ENCODE measurements at places on chromosomes 13 and 19.

DNA sequence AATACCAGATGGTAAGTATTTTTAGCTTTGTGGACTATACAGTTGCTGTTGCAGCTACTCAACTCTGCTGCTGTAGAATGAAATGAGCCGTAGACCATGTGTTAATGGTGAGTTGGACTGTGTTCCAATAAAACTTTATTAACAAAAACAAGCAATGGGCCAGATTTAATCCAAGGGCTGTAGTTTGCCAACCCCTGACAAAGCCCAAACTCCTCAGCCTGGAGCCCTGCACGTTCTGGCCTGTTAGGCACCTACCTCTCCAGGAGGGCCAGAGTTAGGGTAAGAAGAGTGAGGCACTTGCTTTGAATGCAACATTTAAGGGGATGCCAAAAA, 36.7 kb upstream of the CD33 start:
- DNase-seq = no peak

- no peak for DNase-seq
Observed at GRCh38 chr19:782878-783668, 14.2 kb upstream of the PTBP1 start.

DNA sequence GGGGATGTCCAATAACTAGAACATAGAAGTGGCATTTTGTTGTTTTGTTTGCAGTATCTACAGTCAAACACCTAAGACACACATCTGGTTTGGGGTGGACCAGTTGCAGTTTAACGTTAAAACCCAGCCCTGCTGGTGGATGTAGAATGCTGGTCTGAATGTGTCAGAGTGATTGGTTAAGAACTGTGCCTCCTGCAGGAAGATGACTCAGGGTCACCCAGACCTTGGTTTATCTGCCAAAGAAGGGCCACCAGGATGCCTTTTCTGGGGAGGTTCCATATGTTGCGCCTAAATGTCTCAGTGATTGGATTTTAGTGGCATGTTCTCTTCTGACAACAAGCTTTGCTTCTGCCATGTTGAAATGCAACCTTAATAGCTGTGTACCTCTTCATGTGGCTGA, 23.1 kb downstream of the ZNF536 start:
- DNase-seq = no peak

DNA sequence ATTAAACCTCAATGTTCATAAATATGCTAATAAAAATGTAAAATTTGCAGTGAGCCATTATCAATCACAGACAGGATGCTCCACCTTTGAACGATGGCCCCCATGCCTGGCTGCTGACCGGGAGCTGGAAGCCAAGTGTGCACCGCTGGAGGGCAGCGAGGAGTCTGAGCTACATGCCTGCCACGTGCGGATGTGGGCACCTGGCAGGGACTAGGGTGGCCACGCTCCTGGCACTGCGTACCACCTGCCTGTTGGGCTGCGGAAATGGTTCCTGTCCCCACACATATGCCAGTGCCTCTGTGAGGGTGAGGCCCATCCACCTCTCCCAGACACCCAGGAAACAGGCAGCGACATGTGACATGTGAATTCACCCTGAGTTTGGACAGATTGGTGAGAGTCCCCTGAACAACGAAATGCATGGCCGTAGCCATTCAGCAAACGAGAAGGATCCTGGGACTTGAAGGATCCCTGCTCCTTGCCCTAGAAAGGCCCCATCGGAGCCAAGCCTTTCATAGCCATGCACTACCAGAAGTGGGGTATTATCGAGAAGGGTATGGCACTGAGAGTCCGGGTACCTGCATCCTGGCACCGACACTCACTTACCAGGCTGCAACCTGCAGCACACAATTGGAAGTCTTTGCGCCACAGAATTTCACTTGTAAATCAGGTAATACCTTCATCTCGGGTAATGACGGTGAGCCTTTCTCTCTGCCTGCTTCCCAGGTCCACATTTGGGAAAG, 35.8 kb downstream of the TSHZ3 start:
- no peak for DNase-seq

- DNase-seq = peak; percentile 67
Observed at GRCh38 chr13:40401911-40402776, 264.3 kb downstream of the FOXO1 start.

- DNase-seq = no peak
Observed at GRCh38 chr19:18856385-18857126, 24.8 kb downstream of the UPF1 start.

DNA sequence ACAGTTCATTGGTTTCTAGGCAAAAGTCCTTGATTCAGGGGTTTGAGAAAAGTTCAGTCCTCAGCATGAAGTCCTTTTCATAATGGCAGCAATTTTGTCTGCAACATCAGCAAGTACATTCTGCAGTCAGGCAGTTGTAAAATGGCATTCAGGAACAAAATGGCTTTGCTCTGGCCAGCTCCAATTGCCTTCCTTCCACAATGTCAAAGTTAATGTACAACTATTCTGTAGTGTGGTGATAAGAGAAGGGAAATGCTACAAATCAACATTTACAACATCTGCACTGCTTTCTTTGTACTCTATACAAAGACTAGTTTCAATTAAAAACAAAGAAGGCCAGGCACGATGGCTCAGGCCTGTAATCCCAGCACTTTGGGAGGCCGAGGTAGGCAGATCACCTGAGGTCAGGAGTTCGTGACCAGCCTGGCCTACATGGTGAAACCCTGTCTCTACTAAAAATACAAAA, 1.8 kb upstream of the NEK3 start:
- DNase-seq = no peak

DNA sequence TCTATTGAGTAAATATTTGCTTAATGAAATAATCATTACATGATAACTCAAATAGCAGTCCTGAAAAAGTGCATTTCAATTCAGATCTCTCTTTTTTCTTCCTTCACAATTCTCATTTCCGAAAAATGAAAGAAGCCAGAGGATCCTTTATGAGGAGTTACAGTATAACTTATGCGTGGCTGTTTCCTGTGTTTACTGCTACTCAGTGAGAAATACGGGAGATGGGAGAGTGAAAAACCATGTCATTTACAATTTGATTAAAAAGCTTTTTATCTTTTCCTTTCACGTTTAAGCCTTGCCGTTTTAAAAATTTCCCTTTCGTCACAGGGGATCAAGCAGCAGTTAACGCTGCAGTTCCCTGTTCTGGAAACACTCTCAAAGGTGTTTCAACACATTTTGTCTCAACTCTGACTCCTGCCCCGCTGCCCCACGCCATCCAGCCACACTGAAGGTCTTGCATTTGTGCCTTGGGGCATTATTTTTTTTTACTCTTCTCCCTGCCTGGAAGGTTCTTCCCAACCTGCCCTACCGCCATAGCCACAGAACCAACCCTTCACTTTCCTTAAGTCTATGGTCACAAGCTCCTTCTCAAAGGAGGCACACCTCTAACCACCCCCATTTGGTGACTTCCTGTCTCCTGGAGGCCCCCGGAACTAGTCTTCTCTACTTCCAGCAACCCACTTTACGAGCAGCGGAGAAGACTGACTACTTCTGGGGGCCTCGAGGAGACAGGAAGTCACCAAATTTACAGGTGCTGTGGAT, 17.0 kb downstream of the KL start:
- peak; percentile 20 for DNase-seq

DNA sequence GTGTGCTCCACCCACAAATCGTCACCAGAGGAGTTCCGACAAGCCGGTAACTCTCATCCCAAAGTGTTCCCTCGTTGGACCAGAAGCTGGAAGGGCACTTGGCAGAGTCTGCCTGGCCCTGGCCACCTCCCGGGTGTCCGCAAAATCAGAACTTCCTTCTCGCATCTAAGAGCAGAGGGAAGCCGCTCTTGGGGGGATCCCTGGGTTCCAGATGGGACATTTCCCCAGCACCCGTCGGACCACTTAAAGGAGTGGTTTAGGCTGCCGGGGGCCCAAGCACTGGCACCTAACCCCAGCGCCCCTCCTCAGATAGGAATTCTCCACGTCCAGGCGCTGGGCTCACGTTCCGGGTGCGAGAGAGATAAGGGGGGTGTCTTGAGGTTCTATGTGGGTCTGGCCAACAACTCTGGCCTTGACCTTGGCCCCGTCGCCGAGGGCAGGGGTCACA, 857 bp upstream of the MAP2K7 start:
- DNase-seq = no peak

- DNase-seq = no peak
Observed at GRCh38 chr13:49098771-49099512, 121.2 kb upstream of the MLNR start.

Measured in activated CD8-positive, alpha-beta memory T cell treated with anti-CD3 and anti-CD28 coated beads, Interleukin-2, amount 50 U/mL, for 4 hours (primary cell).